ENCODE measurements at places on chromosomes 3 and 15.

DNA sequence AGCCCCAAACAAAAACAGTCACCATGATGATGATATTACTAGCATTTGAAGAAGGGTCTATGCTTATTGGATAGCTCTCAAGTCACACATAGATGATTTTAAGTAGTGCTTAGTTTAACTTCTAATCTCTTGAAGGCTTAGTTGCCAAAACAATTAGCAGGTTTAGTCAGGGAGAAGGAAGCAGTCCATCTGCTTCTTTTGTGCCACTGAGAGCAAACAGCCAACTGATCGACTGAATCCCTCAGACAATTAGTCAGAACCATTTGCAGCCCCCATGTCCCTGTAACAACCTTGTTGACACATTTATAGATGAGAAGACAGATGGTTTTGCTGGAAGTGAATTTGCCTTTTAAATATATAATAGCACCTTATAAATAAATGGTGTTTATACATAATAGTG, 585.1 kb upstream of the SUCLG2 start:
- no peak for DNase-seq

DNA sequence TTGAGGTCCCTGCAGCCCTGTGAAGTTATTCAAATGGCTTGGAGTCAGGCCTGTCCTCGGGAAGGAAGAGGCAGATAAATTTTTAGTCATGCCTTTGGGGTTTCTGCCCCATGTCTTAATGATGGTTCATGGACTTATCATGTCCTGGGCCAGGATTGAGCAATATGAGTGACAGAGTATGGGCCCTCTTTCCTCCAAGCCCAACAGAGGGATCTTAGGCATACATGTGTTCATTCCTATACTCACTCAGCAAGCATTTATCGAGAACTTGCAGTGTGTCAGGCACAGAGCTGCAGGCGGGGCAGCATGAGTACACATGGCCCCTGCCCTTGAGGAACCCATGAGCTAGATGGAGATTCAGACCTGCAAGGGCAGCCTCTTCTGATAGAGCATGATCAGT, 6.2 kb downstream of the ESYT3 start:
- no peak for DNase-seq

DNA sequence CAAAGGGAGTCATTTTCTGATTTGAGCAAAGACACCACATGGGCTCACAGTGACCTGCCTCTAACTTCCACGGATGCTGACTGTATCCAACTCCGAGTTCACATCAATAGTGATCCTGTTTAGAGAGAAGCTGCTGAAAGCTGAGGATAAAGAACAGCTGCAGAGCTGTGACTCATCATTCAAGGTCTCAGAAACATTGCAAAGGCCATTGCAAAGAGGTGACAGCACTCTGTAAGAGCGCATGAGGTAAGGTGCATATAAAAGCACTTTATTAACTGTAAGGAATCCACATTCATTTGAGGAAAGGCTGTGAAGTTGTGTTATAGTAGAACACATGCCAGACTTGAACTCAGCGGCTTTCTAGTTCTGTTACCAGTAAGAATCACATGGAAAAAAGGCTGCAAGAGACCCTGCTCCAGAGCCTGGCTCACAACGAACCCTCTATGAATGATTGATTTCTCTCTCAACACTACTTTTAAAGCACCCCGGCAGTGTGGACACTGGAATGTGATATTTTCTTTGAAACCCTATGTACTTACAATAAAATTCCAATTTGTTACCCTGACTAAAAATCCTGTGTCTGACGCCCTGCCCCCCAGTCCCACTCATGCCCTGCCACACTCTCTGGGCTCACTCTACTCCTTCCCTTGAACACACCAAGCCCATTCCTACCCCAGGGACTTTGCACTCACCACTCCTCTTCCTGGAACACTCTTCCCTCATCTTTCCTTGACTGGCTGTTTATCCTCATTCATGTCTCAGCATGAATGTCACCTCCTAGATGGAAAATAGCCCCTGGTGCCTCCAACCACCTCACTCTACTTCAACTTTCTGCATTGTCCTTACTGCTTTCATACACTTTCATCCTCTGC, 111.2 kb downstream of the LSM3 start:
- DNase-seq, result no peak

- no peak for DNase-seq
Measured at GRCh38 chr3:197394464-197395321, 96.3 kb upstream of the DLG1 start.

- DNase-seq, result no peak
Measured at GRCh38 chr15:59303136-59303535, 69.5 kb downstream of the MYO1E start.

DNA sequence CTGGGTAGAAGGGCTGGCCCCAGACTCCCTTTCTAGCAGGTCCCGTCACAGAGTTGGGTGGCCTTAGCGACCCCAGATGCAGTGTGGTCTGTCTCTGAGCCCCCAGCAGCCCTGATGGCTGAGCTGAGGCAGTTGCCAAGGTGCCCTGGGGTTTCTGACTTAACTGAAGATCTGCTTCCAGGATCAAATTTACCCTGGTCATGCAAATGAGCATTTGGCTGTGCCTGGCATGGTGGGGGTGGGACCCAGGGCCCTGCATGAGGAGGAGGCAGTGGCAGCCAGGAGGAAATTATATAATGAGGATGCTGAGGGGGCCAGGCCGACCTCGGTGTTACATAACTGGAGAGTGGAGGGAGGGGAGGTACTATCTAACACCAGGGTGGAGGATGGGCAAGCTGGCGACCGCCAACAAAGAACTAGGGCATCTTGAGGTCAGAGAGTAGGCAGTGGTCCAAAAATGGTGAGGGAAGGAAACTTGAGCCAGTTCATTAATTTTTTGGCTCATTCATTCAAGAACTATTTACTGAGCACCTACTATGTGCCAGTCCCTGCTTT, 16.4 kb downstream of the PLEKHO2 start:
- DNase-seq, result no peak

Data from ecto neural progenitor cell (in vitro differentiated cells).